Mesothelial cell of epicardium (in vitro differentiated cells): ENCODE measurements at places on chromosomes 12 and 14. TPM values are rescaled to one million over a fixed set of nuclear protein-coding genes. Genes with fewer than 3 reads are reported as not detected.

- DNase-seq: no peak
- H3K27me3 ChIP-seq: peaks cover 48% of the 10 kb centered on the region
- no peaks in the 10 kb centered on the region for H3K36me3 ChIP-seq
- peak overlapping the region; percentile 70 for H3K4me3 ChIP-seq
- peaks cover 7% of the 10 kb centered on the region for H3K4me1 ChIP-seq
Measured at GRCh38 chr12:68932128-68932960, 627 bp downstream of the CPM start.

DNA sequence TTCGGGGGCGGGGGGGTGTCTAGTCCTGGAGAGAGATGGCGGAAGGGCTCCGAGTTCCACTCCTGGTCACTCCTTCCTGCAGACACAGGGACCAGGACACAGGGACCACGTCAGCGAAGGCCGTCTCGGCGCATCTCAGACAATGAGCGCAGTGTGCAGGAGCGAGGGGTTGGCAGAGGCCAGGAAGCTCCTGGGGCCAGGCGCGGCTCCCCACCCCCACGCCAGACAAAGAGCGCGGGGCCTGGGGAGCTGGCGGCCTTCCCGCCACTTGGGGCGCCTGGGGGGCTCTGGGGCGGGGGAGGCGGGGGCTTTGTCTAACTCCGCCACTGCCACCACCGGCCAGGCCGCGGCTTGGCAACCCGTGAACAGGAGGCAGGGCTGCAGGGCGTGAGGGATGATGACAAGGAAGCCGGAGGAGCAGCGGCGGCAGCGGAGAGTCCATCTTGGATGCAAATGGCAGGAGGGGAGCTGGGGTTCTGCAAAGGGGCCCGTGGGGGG, 2.2 kb downstream of the CDK2AP1 start:
- peak overlapping the region; percentile 87 for H3K4me3 ChIP-seq
- peak overlapping the region; percentile 94 for H3K27ac ChIP-seq
- peaks cover 8% of the 10 kb centered on the region for H3K36me3 ChIP-seq
- peaks cover 20% of the 10 kb centered on the region for H3K4me1 ChIP-seq

- DNase-seq: no peak
- no peak overlapping the region for H3K4me3 ChIP-seq
- no peaks in the 10 kb centered on the region for H3K27me3 ChIP-seq
- peaks cover 40% of the 10 kb centered on the region for H3K36me3 ChIP-seq
Measured at GRCh38 chr12:125111403-125111802, 46.2 kb downstream of the AACS start.

Gene C12orf42
- 0.11 to 0.18 TPM in 2 of 3 replicates, not detected in the other for total RNA-seq

Gene FGF23
- not detected in 3 replicates for total RNA-seq

Gene SOAT2
- 0.13 to 0.40 TPM (median 0.20 TPM) in 3 replicates for total RNA-seq

Gene AQP5
- total RNA-seq: 0.16 TPM in 1 of 3 replicates, not detected in the others

Gene GPRC5D
- not detected in 3 replicates for total RNA-seq

Gene OR4N5
- total RNA-seq: not detected in 3 replicates

Gene TGM1
- total RNA-seq: 9.5 to 12.1 TPM (median 10.2 TPM) in 3 replicates
